AG20443 (cell line): ENCODE measurements at places on chromosomes 5 and 9.
A peak's percentile ranks its signal among the peaks of the same experiment; 100 is the strongest.

DNA sequence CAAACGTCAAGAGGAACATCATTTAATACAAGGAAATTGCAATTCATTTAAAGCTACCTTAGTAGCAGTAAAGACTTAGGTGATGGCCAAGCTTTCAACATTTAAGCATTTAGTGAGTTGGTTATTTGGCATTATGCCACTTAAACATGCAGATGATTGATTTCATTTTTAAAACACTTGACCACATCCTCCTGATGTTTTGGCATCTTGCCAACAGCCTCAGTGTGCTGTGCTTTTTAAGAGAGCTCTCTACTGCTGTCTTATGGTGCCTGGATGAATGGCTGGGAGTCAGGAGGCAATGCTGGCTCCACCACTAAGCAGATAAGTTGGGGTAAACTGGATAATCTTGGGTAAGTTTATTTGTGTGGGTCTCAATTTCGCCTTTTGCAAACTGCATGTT is 364.5 kb downstream of the MAN2A1 start:
- no peak for DNase-seq

- DNase-seq: no peak
Measured at GRCh38 chr5:125336401-125336800, 590.0 kb upstream of the ZNF608 start.

DNA sequence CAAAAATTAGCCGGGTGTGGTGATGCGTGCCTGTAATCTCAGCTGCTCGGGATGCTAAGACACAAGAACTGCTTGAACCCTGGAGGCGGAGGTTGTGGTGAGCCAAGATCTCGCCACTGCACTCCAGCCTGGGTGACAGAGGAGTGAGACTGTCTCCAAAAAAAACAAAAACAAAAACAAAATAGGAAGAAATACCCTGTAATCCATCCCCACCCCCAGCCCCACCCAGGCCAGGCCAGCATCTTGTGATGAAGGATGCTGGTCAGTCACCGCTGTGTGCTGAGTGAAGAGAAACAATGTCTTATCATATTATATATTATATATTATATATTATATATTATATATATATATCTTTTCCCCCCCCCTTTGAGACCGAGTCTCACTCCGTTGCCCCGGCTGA is 15.4 kb upstream of the CCIN start:
- DNase-seq: no peak

- no peak for DNase-seq
Measured at GRCh38 chr5:64979531-64979930, 210.8 kb downstream of the CWC27 start.

- DNase-seq: peak; percentile 6
Measured at GRCh38 chr9:114316605-114317230, 6.2 kb upstream of the ORM1 start.

- no peak for DNase-seq
Measured at GRCh38 chr5:153969563-153969895, 69.2 kb downstream of the FAM114A2 start.

DNA sequence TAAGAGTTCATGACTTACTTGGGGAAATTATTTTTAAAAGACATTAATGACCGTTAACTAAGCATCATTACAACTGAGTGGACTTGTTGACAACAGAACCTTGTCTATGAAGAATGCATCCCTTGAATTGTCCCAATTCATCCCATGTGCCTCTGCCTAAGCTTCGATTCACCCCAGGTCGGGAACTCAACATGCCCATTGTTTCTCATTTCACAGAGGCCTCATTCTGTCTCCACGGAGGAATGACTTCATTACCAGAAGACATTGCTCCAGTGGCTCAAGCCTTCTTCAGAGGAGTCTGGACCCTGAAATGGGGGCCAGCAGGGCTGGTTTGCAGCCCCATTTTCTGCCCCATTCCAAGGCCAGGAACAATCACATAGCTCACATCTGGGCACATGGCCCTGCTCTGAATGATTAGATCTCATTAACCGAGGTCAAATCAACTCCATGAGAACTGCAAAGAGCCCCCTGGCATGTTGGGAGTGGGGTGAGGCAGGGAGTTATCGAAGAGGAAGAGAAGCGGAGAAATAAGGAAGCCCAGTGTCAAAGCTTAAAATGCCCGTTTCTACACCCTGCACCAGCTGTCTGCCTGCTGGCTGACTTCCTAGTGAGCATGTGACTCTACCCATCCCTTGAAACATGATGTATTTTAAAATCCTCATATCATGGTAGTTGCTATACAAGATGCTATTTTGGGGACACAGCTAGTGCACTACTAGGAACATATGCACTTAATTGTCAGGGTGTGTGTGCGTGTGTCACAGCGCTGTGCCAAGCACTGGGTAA is 137.3 kb downstream of the LHFPL2 start:
- DNase-seq: no peak
